Stimulated activated CD4-positive, alpha-beta T cell treated with anti-CD3 and anti-CD28 coated beads, TNF-alpha, amount 100 ng/mL, for 4 hours (primary cell): ENCODE measurements at places on chromosomes 11 and 22.

DNA sequence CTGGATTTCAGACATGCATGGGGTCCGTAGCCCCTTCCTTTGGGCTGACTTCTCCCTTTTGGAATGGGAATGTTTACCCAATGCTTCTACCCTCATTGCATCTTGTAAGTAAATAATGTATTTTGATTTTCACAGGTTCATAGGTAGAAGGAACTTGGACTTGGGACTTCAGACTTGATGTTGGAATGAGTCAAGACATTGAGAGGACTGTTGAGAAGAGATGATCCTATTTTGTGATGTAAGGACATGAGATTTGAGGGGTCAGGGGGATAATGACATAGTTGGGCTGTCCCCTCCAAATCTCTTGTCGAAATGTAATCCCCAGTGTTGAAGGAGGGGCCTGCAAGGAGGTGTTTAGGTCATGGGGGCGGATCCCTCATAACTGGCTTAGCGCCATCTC is 933 bp upstream of the KRTAP5-10 start:
- no peak for DNase-seq

- DNase-seq, result no peak
Observed at GRCh38 chr11:76668362-76669155, 2.0 kb downstream of the LRRC32 start.

DNA sequence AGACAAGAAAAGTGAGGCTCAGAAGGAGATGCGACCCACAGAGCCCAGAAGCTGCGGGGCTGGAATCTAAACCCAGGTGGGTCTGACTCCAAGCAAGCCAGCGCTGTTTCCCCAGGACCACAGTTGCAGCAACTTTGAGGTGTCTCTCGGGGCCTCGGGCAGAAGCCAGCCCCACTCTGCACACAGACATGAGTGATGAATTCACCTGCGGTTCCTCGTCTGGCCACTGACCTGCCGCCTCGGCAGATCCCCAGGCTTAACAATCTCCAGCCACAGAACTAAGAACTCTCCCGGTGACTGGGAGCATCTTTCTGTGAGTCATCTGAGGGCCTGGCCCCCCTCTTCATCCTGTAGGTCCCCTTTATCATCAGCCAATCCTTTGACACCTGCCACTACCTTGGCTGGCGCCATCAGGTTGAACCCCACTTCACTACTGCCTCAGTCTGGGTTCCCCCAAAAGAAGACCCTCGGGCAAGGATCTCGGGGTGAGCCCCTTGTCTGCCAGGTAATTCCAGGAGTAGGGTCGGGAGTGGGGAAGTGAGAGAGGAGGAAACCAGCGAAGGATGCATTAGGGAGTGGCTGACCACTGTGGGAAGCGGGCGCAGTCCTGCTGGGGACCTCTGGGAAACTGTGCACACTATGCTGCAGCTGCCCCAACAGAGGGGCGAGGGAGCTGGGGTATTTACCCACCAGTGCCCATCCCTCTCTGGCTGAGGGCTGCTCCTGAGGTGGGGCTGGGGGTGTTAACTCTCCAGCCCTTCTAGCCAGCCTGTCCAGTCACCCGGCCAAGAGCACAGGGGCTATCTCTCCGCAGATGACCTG is 33.0 kb upstream of the MN1 start:
- no peak for DNase-seq

- DNase-seq, result no peak
Observed at GRCh38 chr11:82718307-82718706, 15.4 kb downstream of the FAM181B start.

DNA sequence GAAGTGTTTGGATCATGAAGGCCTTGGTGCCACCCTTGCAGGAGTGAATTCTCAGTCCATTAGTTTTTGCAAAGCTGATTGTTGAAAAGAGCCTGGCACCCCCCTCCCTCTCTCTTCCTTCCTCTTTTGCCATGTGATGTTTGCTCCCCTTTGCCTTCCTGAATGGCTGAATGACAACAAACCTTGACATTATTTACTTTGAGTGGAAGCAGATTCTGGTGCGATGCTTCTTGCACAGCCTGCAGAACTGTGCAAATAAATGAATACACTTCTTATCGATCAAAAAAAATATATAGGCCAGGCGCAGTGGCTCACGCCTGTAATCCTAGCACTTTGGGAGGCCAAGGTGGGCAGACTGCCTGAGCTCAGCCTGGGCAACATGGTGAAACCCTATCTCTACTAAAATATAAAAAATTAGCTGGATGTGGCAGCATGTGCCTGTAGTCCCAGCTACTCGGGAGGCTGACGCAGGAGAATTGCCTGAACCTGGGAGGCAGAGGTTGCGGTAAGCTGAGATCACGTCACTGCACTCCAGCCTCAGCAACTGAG is 2.0 kb upstream of the NARS2 start:
- no peak for DNase-seq

DNA sequence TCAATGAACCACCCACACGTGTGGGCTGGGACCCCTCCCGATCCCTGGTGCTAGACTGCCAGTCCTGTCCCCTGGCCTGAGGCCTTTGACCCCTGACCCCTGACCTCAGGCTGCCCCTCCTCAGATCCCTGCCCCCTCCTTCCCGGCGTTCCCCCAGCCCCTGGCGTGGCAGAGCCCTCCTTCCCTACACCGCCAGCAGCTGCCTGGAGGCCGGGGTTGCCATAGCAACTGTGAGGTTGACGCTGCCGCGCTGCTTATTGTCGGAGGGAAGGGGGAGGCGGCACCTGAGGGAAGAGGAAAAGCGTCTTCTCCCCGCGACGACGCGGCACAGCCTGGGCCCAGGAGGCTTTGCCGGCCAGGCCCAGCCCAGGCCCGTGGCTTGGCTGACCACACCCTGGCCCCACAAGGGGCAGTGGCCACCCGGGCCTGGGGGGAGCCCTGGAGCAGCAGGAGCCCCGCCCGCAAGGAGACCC is 32.6 kb downstream of the SHANK3 start:
- DNase-seq, result no peak

DNA sequence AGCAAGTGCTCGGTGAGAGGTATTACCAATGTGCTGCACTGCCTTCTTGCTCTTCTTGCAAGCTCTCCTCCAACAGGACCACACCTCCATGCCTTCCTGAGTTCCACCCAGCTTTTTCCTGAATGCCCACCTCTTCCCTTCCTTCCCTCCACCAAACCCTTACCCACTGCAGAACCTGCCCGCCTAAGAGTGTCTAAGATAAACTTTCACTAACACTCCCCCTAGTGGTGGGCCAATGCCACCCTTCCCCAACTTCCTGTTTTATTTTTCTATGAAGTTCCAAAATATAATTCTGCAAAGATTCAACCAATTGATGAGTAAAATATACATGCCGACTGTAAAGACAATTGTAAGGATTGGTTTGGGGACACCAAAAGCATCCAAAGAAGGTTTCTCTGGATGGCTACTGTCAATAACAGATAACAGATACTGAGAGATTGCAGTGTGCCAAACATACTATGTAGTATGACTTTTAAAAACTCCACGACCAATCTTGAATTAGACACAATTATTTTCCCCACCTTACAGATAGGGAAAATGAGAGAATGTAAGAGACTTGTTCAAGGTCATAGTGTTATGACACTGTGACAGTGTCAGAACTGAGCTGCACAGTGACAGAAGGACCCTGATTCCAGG is 38.6 kb upstream of the BMAL1 start:
- peak; percentile 10 for DNase-seq

- DNase-seq, result no peak
Observed at GRCh38 chr11:121058941-121059340, 35.0 kb downstream of the TBCEL start.

GRCh38 chr11:100876815-100877520 is 189.9 kb downstream of the ARHGAP42 start:
- DNase-seq, result no peak

GRCh38 chr11:1461826-1462697 is 24.5 kb downstream of the MOB2 start:
- DNase-seq, result no peak

DNA sequence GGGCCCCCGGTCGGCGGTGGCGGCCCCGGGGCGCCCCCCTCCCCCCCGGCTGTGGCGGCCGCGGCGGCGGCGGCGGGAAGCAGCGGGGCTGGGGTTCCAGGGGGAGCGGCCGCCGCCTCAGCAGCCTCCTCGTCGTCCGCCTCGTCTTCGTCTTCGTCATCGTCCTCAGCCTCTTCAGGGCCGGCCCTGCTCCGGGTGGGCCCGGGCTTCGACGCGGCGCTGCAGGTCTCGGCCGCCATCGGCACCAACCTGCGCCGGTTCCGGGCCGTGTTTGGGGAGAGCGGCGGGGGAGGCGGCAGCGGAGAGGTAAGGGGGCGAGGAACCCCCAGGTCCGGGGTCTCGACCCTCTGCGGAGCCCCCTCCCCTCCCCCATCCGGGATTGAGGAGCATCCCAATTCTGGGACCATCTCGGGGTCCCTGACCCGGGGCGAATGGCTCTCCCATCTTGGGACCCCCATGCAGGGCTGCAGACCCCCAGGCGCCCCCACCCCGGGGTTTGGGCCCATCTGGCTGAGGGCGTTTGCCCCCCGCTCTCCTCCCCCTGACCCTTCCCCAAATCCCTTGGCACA is 431 bp downstream of the KMT2A start:
- peak; percentile 31 for DNase-seq

DNA sequence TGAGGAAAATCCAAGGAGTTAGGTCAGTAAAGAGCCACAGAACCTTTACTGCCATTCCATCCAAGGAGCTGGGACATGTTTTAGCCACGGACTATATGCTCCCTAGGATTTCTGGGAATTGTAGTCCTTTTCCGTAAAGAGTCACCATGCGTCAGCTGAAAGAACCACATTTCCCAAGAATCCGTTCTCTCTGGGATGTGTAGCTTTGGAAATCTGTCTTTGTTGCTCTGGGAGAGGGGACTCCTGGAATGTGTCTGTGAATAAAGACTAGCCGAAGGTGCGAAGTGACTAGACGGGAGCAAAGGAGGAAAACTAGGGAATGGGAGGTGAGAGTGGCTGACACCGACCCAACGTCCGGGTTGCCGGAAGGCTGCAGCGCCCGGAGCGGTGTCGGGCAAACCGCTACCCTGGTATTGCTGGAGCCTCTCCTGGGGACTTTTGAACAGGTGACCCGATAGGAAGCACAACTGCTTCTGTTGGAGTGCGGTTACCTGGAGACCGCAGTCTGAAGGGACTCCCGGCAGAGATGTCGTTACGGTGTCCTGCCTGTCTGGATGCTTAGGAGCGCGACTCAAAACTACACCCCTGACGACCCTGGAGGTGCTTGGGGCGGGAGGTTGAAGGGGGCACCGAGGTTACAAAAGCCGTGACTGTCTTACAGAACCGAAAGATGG is at the start of gene IFTAP:
Gene IFTAP (plus strand): TSS at position 187 of the 674 bp plus-strand sequence. CDS start 15,602 bp downstream, outside the sequence.
- no peak for DNase-seq

GRCh38 chr11:9575260-9576240 is 2.1 kb downstream of the WEE1 start:
- DNase-seq, result no peak

DNA sequence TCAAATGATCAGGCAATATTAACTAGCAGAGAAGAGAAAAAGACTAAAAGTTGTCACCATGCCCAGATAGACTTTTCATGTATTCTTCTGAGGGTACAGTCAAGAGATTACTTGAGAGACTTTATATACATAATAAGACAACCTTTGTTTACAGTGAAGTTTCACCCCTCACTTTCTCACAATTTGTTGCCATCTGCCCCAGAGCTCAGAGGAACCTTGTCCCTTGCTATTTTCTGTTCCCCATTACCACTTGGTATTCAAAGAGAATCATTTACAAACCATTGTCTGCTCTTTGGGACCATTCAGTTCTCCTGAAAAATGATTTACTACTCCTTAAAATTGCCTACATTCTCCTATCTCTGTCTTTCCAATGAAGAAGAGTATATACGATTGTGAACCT is 544.6 kb downstream of the CNTN5 start:
- no peak for DNase-seq

DNA sequence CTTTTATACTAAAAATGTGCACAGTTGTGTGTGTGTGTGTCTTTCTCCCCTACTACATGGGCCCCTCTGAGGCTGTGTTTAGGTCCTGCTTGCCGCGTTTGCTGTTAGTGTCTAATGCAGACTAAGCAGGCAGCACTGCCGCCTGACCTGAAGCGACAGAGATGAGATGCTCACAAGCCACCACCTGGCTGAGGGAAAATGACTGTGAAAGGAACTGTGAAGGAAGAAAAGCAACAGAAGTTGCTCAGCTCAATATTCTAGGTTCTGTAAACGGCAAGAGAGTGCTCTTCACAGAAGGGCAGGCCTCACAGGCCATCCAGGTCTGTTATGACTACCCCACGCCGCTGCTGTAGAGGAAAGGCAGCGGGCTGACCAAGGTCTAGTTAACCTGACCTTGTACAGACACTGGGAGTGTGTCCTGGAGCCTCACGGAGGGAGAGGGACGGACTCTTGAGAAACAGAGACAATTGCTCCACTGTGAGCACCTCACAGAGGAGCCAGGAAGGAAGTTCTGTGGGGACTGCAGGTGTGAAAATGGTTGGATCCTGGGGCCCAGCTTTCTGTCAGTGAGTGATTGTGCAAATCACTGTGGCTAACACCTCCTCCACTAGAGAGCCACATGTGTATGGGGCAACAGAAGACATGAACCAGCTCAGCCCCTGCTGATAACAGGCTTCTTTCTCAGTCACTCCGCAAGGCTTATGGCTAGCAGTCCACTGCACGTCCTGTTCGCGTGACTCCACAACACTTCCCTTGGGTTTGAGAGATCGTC is 31.3 kb upstream of the YPEL1 start:
- no peak for DNase-seq

GRCh38 chr11:102238391-102238821 is 78.9 kb upstream of the BIRC3 start:
- no peak for DNase-seq

- no peak for DNase-seq
Observed at GRCh38 chr11:119734788-119735187, 5.8 kb upstream of the NECTIN1 start.

DNA sequence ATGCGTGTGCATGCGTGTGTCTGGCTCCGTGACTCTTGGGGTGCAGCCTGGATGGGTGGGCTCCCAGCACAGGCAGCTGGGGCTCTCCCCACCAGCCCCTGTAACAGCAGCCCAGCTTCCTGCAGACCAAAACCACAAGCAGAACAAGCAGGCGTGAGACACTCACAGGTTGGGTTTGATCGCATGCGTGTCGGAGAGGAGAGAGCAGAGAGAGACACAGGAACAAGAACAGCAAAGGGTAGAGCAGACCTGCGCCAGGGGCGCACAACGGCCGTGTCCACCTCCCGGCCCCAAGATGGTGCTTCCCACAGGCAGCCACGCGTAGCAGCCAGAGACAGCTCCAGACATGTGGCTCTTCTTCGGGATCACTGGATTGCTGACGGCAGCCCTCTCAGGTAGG is at the start of gene CD6:
Gene CD6 (plus strand): TSS at position 161 of the 400 bp plus-strand sequence. CDS start 186 bp downstream, at position 347.
- DNase-seq, result no peak

DNA sequence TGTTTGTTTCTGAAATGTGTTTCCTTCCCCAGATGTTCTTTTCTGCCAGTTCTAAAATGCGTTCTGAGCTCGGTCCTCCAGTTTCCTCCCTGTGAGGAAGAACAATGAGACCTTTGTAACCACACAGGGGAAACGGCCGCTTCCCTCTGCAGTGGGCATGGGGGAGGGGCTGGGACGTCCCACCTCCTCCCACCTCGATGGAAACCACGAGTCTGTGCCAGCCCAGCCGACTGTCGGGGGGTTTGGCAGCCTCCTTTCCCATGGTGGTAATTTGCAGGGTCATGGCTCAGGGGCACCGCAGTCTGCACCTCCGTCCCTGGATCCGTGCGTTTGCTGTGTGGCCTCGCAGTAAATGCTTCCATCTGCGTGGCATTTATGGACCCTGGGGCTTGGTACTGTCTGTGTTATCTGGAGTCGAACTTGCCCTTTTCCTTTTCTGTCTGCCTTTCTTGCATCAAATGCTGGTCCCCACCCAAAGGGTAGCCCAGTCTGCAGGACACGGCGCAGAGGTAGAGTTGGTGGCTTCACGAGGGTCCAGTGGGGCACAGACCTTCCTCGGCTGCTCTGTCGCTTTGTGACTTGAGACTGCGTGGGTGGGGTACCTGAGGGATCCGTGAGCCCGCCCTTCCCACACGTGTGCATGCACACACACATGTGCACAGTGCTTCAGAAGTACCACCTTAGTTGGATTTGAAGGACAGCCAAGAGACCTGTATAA is 16.1 kb downstream of the LRP5 start:
- no peak for DNase-seq
